Fibroblast of skin of abdomen (primary cell): ENCODE measurements at places on chromosomes 7 and 10.

DNA sequence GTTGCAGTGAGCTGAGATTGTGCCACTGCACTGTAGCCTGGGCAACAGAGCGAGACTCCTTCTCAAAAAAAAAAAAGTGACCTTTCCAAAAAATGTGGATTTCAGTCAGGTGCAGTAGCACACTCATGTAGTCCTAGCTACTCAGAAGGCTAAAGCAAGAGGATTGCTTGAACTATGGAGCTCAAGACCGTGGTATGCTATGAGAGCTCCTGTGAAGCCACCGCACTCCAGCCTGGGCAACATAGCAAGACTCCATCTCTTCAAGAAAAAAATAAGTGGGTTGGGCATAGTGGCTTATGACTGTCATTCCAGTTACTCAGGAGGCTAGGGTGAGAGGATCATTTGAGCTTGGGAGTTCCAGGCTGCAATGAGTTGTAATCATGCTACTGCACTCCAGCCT, 51.1 kb downstream of the TET1 start:
- no peak for DNase-seq

- DNase-seq = peak; percentile 33
Observed at GRCh38 chr7:13829231-13829630, 160.2 kb downstream of the ETV1 start.

GRCh38 chr7:16702441-16702840, 51.1 kb upstream of the TSPAN13 start:
- no peak for DNase-seq

GRCh38 chr7:116197360-116197759, 13.0 kb upstream of the TES start:
- DNase-seq = peak; percentile 82

DNA sequence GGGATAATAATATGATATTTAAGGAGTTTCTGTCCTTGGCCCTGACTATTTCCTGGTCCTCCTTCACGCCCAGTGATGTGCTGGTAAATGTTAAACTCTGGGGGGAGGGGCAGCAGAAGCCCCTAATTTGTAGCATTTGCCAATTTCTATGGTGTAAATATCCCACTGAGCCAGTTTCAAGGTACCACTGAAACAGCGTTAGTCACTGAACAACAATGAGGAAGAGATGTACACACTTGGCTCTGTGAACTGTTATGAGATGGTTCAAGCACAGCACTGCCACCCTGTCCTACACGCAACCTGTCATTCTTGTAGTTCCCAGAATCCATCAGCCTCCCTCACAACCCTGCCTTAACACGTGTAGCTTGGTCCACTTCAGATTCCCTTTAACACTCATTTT, 39.8 kb downstream of the MET start:
- DNase-seq = no peak

- no peak for DNase-seq
Observed at GRCh38 chr10:122164023-122164601, 107.0 kb upstream of the BTBD16 start.

- no peak for DNase-seq
Observed at GRCh38 chr7:50147951-50148808, 55.1 kb upstream of the ZPBP start.

DNA sequence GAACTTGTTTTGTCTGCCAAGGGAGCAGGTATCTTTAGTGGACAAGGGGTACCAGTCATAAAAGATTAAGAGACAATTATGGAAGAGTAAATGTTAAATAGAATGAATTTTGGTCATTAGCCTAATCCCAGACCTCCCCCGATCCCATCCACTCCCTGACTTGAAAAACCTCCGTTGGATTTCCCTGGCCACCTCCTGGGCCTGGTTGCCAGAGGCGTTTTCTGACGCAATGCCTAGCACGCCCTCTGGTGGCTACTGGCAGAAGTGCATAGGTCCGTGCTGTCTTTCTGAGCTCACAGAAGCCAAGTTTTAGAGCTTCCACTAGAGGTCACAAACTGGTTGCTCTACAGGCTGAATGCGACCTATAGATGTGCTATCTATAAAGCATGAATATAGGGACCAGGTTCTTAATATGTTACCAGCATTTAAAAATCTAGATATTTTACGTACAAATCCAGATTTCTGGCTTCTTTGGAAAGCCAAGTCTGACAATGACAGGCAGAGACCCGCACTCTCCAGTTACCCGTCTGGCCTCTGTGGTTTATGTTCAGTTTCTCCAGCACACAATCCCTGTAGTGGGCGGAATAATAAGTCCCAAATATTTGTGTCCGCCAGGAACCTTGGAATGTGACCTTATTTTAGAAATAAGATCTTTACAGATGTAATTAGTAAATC, 39.8 kb downstream of the SPOCK2 start:
- peak; percentile 90 for DNase-seq

DNA sequence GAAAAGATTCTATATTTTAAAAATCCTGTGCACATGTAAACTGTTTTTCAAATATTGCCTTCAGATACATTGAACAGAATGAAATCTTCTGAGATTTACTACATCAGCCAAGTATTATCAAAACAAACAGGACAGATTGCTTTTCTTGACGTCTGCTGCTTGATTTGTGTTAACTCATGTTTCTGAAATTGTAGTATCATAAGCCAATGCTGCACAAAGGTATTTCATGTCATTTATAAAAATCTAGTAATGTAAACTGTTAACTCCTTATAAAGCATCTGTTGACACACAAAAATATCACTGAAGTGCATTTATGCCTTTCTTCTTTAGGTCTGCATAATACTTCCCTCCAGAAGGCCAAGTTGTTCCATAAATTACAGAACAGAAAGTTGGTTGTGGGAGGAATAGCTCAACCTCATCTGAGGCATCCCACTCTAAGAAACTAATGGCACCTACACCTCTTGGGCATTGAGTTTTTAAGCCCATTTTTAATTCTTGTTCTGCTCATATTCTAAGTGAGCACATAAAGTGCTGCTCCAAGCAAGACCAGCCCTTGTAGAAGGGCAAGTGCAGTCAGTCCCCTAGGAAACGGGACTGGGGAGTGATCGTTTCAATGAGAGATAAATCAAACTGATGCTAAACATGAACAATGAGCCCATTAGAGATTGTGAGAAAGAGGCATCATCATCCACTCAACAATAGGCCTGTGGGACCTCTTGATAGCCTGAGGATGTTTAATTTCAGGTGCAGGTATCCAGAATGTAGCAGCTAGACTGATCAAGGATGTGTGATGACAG, 28.5 kb downstream of the CAV1 start:
- no peak for DNase-seq

DNA sequence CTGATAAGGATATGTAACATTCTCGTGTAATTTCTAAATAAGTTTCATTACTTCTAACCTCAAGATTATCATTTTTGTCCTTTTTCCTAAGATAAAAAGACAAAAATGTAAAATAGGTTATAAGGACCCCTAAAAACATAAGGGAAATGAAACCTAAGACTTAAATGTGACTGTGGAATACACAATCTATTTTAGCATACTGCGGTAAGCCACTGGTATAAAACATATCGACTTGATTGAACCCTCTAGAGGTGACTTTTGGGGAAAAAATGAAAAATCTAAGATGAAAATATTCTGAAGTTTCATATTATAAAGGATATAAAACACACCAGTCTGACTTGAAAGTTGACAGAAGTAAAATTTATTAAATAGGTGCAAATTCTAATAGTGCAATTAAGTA, 1.9 kb downstream of the NAMPT start:
- no peak for DNase-seq

GRCh38 chr10:95273393-95274312, 17.1 kb downstream of the PDLIM1 start:
- peak; percentile 66 for DNase-seq
